ENCODE measurements at places on chromosomes 11 and 22. TPM values are rescaled to one million over a fixed set of nuclear protein-coding genes. Genes with fewer than 3 reads are reported as not detected.

- ATAC-seq, result peak; percentile 99
These were observed 112.9 kb downstream of the SPON1 start for GRCh38 chr11:14075118-14076078.

- ATAC-seq, result no peak
These were observed 83.6 kb upstream of the BLID start for GRCh38 chr11:122199661-122200060.

PICK1 gene
- total RNA-seq, result 15.2 TPM

- peak; percentile 96 for ATAC-seq
These were observed at the start of gene P4HA3 for GRCh38 chr11:74311352-74311926. Gene P4HA3 (minus strand): TSS chr11:74311640. CDS start chr11:74311611, 29 bp downstream.

TMA7B gene
- total RNA-seq, result 4.4 TPM

MTA2 gene
- total RNA-seq, result 198 TPM

LBHD1 gene
- 28.5 TPM for total RNA-seq
